Thoracic aorta (tissue), 2 donors: ENCODE measurements at places on chromosomes 4 and X. TPM values are rescaled to one million over a fixed set of nuclear protein-coding genes. Genes with fewer than 3 reads are reported as not detected.

DNA sequence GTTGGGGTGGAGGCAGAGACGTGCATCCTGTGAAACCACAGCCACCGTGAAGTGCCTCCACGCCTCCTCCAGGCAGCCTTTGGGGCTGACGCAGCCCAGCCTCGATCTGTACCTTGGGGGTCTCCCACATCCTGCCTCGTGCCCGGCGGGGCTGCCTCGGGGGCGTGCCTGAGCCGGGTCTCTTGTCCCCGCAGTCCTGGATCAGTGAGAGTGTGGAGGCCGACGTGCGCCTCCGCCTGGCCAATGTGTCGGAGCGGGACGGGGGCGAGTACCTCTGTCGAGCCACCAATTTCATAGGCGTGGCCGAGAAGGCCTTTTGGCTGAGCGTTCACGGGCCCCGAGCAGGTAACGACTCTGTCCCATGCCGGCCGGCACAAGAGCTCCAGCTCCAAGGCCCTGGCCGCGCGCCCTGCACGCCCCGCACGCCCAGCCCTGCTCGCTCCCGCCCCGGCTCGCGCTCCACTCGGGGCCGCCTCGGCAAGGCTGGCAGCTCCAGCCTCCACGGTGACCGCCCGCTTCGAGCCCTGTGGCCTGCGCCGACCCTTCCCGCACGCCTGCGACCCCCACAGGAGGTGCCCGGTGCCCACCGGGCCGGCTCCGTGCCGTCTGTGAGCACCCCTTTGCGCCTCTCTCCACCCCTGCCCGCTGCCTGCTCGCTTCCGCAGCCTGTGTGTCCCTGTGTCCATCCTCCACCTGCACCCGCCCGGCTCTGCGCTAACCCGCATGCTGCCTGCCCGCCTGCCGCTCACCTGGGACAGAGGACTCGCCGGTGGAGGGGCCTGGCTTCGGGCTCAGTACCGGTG lies 9.8 kb downstream of the FGFR3 start:
- DNase-seq, result no peak

DNA sequence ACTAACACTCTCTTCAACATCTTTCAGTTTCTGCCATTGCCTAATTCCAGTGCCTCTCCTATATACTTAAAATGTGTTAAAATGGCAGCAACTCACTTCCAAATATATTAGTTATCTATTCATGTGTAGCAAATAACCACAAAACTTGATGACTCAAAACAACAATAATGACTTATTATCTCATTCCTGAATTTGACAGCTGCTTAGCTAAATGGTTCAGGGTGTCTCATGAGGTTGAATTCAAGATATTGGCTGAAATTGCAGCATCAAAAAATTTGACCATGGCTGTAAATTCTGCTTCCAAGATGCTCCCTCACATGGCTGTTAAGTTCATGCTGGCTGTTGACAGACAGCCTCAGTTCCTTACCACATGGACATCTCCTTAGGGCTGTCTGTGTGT lies 25.3 kb downstream of the PITX2 start:
- no peak for DNase-seq

DNA sequence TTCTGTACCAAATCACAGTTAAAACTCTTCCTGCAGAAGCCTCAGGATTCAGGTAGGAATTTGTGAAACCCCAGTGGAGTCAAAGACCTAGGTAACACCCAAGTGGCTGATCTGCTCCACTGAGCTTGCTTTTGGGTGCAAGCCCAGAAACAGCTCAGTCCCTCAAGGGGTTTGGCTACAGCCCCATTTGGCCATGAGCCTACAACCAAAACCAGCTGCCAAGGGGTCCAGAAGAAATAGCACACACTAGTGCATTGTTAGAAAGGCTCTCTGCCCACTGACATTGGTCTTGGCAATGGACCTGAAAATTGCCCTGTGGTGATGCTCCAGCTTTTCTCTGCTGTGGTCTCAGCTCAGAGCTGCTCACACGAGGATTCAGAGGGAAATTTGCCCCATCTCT lies 577.4 kb upstream of the INTU start:
- DNase-seq, result no peak

PNMA6A gene
- total RNA-seq, result 8.7 TPM
